ENCODE measurements at places on chromosomes 6 and 20. TPM values are rescaled to one million over a fixed set of nuclear protein-coding genes. Genes with fewer than 3 reads are reported as not detected.

Gene BHLHE23
- polyA plus RNA-seq: not detected

Gene ETV7
- 0.79 TPM for polyA plus RNA-seq

Gene THBS2
- polyA plus RNA-seq: 0.08 TPM

Gene PEX7
- 6.6 TPM for polyA plus RNA-seq

Gene BACH2
- polyA plus RNA-seq: 26.5 TPM

Gene WASF1
- polyA plus RNA-seq: 0.24 TPM

Gene OR2B2
- polyA plus RNA-seq: not detected

Gene CEP57L1
- polyA plus RNA-seq: 7.7 TPM

Gene KCNK5
- polyA plus RNA-seq: not detected

Gene NOTCH4
- polyA plus RNA-seq: 0.59 TPM

Gene SLC17A3
- polyA plus RNA-seq: not detected

Gene DDO
- not detected for polyA plus RNA-seq

Gene WFDC12
- polyA plus RNA-seq: not detected

DNA sequence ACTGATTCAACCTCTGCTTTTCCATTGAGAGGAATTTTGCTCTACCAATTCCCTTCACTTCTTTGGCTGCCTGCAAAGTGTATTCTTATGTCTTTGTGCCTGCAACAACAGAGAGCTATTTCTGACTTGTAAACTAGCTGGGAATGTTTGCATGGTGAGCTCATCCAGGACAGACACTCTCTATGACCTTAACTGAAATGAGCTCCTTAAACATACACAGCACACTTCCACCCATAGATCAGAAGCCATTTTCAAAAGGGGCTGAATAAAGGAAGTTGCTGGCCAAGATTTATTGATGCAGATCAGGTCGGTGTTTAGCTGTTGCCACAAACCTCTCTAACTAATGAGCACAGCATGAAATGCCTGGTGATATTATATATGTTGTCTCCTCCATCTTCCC is 377.7 kb downstream of the BTBD9 start:
- H3K27ac ChIP-seq: no peak overlapping the region
- H3K4me3 ChIP-seq: no peak overlapping the region
- no peaks in the 10 kb centered on the region for H3K4me1 ChIP-seq
- H3K27me3 ChIP-seq: no peaks in the 10 kb centered on the region
- DNase-seq: no peak

GRCh38 chr6:165013701-165014100 is 295.7 kb downstream of the C6orf118 start:
- no peak for DNase-seq
- H3K4me1 ChIP-seq: no peaks in the 10 kb centered on the region
- H3K36me3 ChIP-seq: no peaks in the 10 kb centered on the region
- H3K27me3 ChIP-seq: no peaks in the 10 kb centered on the region
- H3K27ac ChIP-seq: no peak overlapping the region
- H3K4me3 ChIP-seq: no peak overlapping the region

GRCh38 chr20:49482621-49483017 is at the start of gene KCNB1:
Gene KCNB1, minus strand, starts transcription at chr20:49482668. Its CDS starts 188 bp downstream, at chr20:49482480.
- DNase-seq: peak; percentile 26
- no peak within 1 kb of the TSS for H3K27ac ChIP-seq
- no peaks in the 10 kb centered on the region for H3K36me3 ChIP-seq
- no peaks in the 10 kb centered on the region for H3K4me1 ChIP-seq
- H3K4me3 ChIP-seq: no peak within 1 kb of the TSS

- peaks cover 4% of the 10 kb centered on the region for H3K36me3 ChIP-seq
Measured at GRCh38 chr6:143060806-143061596, at the start of gene AIG1. Gene AIG1, plus strand, starts transcription at chr6:143060889. Its CDS starts 37 bp downstream, at chr6:143060926.

DNA sequence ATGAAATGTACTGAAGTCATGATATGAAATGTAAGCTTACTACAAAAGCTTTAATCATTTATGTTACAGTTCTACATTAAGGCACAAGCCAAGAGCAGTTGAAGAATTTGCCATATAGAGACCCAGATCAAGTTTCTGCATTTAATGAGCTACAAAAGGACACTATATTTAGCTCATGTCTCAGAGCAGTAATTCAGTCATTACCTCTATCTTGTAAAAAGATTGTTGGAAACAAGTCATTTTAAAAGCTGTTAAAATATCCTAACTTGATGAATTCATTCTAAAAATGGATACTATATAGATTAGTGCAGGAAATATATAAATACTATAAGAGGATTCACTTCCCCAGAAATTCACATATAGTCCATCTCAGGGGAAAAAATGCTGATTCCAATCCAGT is 45.2 kb upstream of the RIPPLY2 start:
- no peaks in the 10 kb centered on the region for H3K4me1 ChIP-seq
- no peak overlapping the region for H3K27ac ChIP-seq
- no peak overlapping the region for H3K4me3 ChIP-seq
- DNase-seq: no peak
- H3K27me3 ChIP-seq: no peaks in the 10 kb centered on the region

DNA sequence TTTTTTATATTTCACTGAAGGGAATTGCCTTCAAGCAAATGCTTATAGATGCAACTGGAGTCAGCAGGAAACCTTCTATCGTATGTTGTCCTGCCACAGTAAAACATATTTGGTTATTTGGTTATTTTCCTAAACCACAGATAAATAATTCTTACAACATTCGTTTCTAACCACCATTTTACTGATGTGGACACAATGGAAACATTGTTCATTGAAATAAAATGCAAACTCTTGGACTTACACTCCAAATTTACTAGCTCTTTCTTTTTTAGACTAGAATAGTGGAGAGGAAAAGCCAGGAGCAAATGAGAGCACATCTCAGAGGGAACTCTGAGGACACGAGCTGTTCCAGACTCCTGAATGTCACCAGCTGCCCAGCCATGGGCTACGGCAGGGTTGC is 114.8 kb downstream of the RPS12 start:
- no peaks in the 10 kb centered on the region for H3K4me1 ChIP-seq
- H3K27ac ChIP-seq: no peak overlapping the region
- no peaks in the 10 kb centered on the region for H3K36me3 ChIP-seq
- H3K4me3 ChIP-seq: no peak overlapping the region
- DNase-seq: no peak
- no peaks in the 10 kb centered on the region for H3K27me3 ChIP-seq

DNA sequence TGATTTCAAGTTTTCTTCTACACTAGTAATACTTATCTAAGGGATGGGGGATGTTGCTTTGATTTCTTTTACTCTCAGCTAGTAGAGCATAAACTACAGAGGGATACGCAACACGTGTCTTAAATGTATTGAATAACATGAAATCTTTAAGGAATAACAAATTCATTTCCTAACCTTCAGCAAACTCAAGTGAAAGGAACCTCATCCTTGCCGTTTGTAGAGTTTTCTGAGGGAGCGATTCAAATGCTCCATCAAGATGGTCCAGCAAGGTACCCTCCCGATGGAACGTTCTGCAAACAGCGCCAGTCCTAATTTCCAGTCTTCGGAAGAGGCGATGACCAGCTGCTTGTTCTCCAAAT is 95.4 kb upstream of the RIN2 start:
- H3K4me3 ChIP-seq: no peak overlapping the region
- no peaks in the 10 kb centered on the region for H3K4me1 ChIP-seq
- DNase-seq: no peak
- H3K27me3 ChIP-seq: no peaks in the 10 kb centered on the region

DNA sequence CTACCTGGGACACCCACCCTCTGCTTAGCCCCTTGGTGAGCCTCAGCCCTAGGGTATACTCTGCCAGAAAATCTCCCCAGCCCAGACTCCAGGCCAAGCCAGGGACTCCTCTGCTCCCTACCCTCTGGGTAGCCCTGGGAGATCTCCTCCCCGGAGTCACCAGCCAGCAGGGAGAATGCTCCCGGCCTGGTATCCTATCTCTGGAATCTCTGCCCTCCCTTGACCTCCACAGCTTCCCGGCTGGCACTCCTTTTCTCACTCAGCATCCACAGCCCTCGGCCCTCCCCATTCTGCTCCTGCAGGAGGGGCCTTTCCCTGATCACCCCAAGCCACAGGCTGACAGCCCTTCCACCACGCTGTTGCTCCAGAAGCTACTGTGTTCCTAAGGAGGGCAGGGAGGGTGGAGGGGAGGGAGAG is 22.6 kb downstream of the NOL4L start:
- peaks cover 16% of the 10 kb centered on the region for H3K36me3 ChIP-seq
- H3K27ac ChIP-seq: peak overlapping the region; percentile 43
- no peak for DNase-seq

- H3K27ac ChIP-seq: no peak overlapping the region
- no peaks in the 10 kb centered on the region for H3K36me3 ChIP-seq
- no peak overlapping the region for H3K4me3 ChIP-seq
- DNase-seq: no peak
Measured at GRCh38 chr6:21824431-21825177, 231.1 kb downstream of the SOX4 start.

GRCh38 chr6:28282926-28283325 is 1.6 kb downstream of the PGBD1 start:
- no peaks in the 10 kb centered on the region for H3K36me3 ChIP-seq
- DNase-seq: no peak
- no peak overlapping the region for H3K27ac ChIP-seq
- no peaks in the 10 kb centered on the region for H3K4me1 ChIP-seq

DNA sequence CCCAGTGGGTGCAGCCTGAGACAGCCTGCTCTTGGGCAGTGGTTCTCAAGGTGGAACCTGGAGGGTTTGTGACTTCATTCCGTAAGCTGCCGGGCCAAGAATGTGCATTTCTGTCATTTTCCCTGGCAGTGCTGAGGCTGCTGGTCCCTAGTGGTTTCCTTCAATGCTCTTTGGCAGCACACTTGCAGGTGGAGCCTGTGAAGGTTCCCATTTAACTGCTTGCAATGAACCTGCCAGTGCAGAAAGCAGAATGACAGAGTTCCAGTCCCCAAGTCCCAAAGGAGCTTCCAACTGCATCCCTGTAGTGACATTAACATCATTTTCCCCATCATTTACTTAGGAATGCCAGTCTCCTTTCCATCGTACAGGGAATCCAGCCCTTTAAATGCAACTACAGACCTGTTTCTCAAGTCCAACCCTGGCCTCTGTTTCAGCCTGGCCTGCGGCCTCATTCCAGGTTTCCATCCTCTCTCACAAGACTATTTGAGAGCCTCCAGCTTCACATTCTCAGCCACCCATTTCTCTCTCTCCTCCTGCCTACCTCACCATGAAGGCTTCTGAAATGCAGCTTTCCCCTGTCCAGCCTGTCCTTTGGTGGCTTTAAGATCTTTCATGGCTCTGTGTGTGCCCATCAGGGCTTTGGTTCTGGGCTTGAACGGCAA is 149.7 kb upstream of the GGTLC1 start:
- H3K36me3 ChIP-seq: no peaks in the 10 kb centered on the region
- no peak overlapping the region for H3K4me3 ChIP-seq
- H3K27ac ChIP-seq: no peak overlapping the region
- H3K27me3 ChIP-seq: no peaks in the 10 kb centered on the region
- no peaks in the 10 kb centered on the region for H3K4me1 ChIP-seq

GRCh38 chr20:2751878-2752566 is 48.4 kb downstream of the CPXM1 start:
- no peaks in the 10 kb centered on the region for H3K27me3 ChIP-seq
- H3K4me1 ChIP-seq: peaks cover 18% of the 10 kb centered on the region
- DNase-seq: peak; percentile 61
- no peaks in the 10 kb centered on the region for H3K36me3 ChIP-seq

DNA sequence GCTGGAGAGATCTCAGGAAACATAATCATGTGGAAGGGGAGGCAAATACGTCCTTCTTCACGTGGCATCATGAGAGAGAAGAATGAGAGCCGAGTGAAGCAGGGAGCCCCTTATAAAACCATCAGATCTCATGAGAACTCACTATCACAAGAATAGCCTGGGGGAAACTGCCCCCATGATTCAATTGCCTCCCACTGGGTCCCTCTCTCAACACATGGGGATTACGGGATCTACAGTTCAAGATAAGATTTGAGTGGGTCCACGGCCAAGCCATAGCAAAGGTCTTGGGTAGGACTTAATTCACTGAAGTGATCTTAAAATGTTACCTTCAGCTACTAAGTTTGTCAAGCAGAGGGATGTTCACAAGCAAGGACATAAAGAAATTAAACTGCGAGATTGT is 162.2 kb downstream of the ADGRG6 start:
- no peaks in the 10 kb centered on the region for H3K36me3 ChIP-seq
- DNase-seq: no peak
- H3K27ac ChIP-seq: no peak overlapping the region
- no peak overlapping the region for H3K4me3 ChIP-seq
- H3K4me1 ChIP-seq: no peaks in the 10 kb centered on the region
- H3K27me3 ChIP-seq: no peaks in the 10 kb centered on the region

- H3K27me3 ChIP-seq: no peaks in the 10 kb centered on the region
- peaks cover 9% of the 10 kb centered on the region for H3K4me1 ChIP-seq
- no peak overlapping the region for H3K4me3 ChIP-seq
- no peak for DNase-seq
- H3K36me3 ChIP-seq: no peaks in the 10 kb centered on the region
Measured at GRCh38 chr6:136525586-136526195, 24.5 kb downstream of the MAP7 start.

- no peak overlapping the region for H3K27ac ChIP-seq
- H3K4me3 ChIP-seq: no peak overlapping the region
- H3K4me1 ChIP-seq: no peaks in the 10 kb centered on the region
- DNase-seq: no peak
Measured at GRCh38 chr20:17698384-17698783, 1.4 kb upstream of the BANF2 start.

- H3K27me3 ChIP-seq: no peaks in the 10 kb centered on the region
- H3K27ac ChIP-seq: peak overlapping the region; percentile 38
- H3K36me3 ChIP-seq: peaks cover 5% of the 10 kb centered on the region
- no peak overlapping the region for H3K4me3 ChIP-seq
- DNase-seq: no peak
Measured at GRCh38 chr6:35581633-35582032, 68.9 kb upstream of the TULP1 start.

DNA sequence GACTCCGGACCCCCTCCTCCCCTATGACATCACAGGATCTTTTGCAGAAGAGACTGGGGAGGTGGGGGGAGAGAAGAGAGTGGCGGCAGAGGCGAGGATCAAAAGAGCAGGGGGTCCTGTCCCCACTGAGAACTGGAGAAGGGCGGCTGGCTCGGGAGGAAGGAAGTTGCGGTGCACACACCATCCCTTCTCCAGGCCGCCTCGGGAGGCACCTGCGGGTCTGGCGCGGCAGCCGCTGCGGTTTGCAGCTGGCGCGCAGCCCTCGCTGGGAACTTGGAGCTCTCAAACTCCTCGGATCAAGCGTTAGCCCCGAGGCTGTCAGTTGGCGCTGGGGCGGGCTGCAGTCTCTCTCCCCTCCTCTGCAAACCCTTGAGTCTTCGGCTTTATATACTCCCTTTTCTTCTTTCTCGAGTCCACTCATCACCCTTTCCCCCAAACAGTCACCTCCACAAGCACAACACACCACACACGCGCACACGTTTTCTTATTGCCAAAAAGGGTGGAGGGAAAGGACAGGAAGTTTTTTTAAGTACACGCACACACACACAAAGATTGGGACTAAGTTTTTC is 180.7 kb downstream of the TBXT start:
- H3K27ac ChIP-seq: no peak overlapping the region
- no peak for DNase-seq
- no peak overlapping the region for H3K4me3 ChIP-seq
- no peaks in the 10 kb centered on the region for H3K4me1 ChIP-seq
- H3K36me3 ChIP-seq: no peaks in the 10 kb centered on the region
- no peaks in the 10 kb centered on the region for H3K27me3 ChIP-seq
